ENCODE measurements at places on chromosomes 1 and 21.

DNA sequence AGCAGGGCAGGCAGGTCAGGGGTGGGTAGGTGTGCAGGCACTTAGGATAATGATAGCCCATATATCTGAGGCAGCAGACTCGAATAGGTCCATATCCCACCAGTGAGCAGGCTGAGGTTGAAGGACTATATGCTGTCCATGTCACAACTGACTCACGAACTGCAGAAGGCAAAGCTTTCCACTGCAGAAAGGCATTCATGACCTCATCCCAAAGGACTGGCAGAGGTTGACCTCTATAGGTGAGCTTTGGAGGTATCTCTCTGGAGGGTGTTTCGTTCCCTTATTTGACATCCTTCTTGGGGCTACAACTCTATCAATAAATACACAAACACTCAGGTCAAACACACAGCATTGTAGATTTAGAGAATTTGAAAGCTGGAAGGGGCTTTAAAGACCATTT, 42.8 kb upstream of the MARK1 start:
- no peak for DNase-seq

DNA sequence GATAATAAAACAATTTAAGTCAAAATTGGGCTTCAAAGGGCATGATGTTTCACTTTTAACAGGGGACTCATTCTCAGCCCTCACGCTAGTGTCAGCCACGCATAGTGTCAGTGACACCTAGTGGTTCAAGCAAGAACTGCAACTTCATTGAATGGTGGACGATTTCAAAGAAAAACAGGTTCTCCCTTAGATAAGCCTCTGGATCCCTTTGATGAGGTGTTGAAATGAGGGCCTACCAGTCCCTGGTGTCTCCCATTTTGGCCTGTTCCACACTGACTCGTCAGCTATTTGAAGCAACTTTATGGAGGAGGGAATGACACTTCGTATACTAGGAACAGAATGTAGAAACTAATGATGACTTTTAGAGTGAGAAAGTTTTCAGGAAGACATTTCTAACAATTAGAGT, 56.2 kb downstream of the FCRL5 start:
- DNase-seq, result peak; percentile 20

DNA sequence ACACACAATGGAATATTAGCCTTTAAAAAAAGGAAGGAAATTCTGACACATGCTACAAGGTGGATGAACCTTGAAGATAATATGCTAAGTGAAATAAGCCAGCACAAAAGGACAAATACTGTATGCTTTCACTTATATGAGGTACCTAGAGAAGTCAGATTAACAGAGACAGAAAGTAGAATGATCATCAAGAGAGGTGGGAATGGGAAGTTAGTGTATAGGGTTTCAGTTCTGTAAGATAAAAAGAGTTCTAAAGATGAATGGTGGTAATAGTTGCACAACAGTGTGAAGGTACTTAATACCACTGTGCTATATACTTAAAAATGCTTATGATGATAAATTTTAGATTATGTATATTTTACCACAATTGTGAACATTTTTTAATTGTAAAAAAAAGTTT, 7.2 kb downstream of the RPAP2 start:
- no peak for DNase-seq

DNA sequence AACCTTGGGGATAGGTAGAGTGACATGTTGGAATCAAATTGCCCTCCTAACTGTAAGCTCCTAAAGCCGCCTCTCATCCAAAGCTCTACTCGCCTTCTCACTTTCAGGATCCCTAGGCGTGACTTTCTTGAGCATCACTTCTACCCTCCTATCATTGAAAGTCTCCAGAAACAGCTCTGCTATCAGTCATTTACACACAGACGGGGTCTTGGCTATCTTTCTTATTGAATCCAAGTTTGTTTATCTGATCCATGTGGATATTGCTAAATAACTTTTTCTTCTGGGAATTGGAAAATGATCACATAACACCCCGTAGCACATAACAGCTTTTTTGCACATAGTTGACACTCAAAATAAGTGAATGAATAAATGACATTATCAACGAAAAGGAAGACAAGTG, 216.4 kb upstream of the KIAA0040 start:
- no peak for DNase-seq

- DNase-seq, result no peak
These were observed 13.1 kb upstream of the PRRC2C start for GRCh38 chr1:171472183-171472647.

DNA sequence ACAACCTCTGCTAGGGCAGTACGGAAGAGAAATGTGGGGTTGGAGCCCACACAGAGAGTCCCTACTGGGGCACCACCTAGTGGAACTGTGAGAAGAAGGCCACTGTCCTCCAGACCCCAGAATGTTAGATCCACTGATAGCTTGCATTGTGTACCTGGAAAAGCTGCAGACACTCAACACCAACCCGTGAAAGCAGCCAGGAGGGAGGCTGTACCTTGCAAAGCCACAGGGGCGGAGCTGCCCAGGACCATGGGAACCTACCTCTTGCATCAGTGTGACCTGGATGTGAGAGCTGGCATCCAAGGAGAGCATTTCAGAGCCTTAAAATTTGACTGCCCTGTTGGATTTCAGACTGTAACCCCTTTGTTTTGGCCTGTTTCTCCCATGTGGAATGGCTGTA, 85.5 kb downstream of the USP25 start:
- DNase-seq, result no peak

- peak; percentile 13 for DNase-seq
These were observed 797 bp downstream of the WDR47 start for GRCh38 chr1:109040989-109041620.

DNA sequence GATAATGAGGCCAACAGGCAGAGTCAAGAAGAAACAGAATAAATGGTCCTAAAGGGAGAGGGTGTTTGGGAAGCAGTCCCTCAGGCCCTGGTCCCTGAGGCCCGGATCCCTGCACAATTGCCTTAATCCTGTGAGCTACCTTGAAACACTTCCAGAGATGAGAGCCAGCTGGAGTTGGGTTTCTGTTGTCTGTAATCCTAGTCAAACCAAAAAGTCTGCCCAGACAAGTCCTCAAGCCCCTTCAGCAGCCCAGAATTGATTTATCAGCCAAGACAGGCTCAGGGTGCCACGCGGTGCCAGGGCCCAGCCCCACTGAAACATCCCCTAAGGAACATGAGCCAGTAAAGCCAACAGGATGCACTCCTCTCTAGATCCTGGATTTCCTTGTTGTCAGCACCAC, 16.4 kb upstream of the CLSTN1 start:
- DNase-seq, result no peak

- peak; percentile 61 for DNase-seq
These were observed 45.5 kb downstream of the LPAR3 start for GRCh38 chr1:84847253-84848250.

GRCh38 chr1:160370561-160371345, 3.9 kb downstream of the NHLH1 start:
- no peak for DNase-seq

- peak; percentile 73 for DNase-seq
These were observed 159.6 kb upstream of the COA6 start for GRCh38 chr1:234213658-234214128.

DNA sequence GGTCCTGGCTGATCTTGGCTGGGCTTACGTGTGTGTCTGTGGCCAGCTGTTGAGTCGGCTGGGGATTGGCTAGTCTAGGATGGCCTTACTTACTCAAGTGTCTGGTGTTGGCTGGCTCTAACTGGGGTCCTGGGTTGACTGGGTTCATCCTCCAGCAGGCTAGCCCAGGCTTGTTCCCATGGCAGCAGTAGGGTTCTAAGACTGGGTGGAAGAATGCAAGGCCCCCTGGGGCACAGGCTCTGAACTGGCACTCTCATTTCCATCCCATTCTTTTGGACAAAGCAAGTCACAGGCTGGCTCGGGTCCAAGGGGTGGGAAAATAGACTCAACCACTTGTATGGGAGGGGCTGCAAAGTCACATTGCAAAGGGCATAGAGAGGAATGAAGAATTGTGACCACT, 7.9 kb upstream of the OPRD1 start:
- no peak for DNase-seq

- peak; percentile 58 for DNase-seq
These were observed 431 bp downstream of the CLCN6 start for GRCh38 chr1:11806307-11806936.

DNA sequence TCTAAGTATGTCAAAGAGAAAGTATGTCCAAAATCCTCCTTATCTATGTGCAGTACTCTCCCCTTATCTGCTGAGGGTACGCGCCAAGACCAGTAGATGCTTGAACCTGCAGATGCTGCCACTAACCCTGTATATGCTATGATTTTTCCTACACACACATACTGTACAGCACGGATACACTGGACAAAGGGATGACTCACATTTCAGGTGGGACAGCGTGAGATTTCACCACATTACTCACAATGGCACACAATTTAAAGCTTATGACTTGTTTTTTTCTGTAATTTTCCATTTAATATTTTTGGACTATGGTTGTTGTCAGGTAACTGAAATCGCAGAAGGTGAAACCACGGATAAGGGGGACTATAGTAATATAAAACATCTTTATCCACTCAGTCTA, 4.1 kb downstream of the ORC1 start:
- no peak for DNase-seq

DNA sequence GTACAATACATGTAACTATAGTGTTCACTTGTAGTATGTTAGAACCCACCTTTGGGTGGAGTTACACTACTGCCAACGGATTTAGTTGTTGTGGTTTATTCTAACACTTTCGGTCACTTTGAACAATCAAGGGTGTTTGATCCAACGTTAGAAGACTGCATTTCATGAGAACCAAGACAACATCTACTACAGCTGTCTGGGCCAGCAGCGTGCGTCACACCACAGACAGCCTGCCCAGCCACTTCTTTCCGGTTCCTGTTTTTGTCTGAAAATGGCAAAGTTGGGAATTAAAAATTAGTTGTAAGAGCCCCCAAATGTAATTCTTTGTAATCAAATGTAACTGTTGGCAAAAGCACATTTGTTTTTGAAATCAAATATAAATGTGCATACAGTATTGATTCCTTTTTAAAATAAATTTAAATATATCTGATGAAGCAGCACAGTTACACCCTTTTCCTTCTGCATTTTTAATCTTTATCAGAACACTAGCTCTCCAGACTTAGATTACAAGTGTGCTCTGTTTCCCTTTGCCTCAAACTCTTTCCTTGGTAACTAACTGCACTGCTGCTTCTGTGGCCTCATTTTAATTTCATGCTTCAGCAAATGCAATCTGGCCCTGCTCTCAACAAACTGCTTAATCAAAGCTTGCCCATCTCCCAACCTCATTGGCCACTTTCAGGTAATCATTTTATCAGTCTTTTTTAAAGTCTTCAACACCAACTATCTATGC, 86.6 kb upstream of the DPH5 start:
- peak; percentile 32 for DNase-seq

GRCh38 chr1:96521994-96522760, 199.4 kb upstream of the PTBP2 start:
- no peak for DNase-seq

DNA sequence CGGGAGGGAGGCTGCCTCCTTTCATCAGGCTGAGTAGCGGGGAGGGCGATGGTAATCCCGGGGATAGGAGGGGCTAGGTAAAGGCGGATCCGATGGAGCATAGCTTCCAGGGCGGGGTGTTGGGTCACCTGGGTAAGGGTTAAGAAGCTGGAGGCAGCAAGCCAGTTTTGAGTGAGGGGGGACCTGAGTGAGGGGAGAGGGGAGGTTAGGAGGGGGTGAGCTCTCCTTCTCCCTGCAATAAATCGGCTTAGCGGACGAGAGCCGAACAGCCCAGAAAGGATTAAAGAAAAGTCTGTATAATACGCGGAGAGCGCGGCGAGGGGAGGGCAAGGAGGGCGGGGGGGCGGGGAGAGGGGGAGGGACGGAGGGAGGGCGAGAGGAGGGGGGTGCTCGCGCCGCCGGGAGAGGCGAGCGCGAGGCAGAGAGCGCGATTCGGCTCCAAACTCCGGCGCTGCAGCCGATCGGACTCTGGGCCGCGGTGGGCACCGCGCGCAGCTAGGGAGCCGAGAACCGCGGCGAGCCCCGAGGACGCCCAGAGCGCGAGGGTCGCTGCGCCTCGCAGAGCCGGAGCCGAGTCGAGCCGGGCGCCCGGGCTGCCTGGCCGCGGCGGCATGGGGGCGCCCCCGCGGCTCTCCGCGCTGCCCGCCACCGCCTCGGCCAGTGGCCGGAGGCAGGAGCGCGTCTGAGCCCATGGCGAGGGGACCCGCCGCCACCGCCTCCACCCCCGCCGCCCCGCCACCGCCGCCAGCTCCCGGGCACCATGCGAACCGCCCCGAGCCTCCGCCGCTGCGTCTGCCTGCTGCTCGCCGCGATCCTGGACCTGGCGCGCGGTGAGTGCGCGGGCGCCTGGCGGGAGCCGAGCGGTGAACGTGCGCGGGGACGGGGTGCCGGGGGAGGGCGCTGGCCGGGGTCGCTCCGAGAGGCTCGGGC, at the start of gene IGSF21:
TSS of gene IGSF21 (plus strand) at position 430 of the 930 bp plus-strand sequence. CDS start at position 761, 331 bp downstream.
- no peak for DNase-seq

DNA sequence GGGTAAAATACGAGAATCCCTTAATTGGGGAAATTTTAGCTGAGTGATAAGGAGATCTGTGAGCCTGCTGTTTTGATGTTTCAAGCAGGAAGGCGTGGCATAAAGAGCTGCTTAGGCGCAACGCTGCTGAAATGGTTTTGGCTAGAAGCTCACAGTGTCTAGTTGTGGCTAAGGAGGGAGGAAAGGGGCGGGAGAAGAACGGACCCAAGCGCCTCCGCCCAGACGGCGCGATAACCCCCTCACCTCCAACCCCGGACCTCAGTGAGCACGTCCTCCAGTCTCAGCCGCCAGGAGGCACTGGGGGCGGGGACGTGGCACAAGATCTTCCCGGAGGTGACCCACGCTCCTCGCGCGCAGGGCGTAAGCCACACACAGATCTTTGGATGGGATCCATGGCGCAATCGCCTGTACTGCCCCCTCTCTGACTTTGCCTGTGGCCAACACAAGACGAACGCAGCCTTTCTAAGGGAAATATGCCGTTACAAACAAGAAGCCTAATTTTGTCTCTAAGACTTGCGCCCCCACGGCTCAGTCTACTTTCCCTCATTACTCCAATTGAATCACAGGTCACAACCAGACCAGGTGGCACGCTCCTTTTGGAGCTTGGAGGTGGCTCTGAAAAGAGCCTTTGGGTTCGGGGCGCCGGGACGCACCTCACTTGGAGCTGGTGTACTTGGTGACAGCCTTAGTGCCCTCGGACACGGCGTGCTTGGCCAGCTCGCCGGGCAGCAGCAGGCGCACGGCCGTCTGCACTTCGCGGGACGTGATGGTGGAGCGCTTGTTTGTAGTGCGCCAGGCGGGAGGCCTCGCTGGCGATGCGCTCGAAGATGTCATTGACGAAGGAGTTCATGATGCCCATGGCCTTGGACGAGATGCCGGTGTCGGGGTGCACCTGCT, 23.4 kb upstream of the RNF187 start:
- DNase-seq, result no peak

- DNase-seq, result no peak
These were observed 105.0 kb upstream of the JUN start for GRCh38 chr1:58888833-58889232.

DNA sequence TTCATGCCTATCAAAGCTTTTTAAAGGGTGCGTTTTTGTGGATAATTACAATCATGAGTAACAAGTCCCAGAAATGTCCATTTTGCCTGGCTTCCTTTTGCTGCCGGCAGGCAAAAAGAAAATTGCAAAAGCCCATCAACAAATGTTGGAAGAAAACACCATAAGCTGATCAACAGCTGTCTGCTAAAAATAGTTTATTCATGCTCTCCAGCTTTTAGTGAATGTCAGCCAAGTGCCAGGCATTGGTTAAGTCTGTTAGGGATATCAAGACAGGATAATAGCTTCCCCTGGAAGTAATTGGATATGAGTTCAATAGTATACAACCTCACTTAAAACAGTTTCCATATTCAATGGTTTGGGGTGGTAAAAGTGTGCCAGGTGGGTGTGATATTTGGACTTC, 13.6 kb upstream of the AGMAT start:
- no peak for DNase-seq

GRCh38 chr1:228434689-228435088, 18.0 kb upstream of the TRIM17 start:
- no peak for DNase-seq

Data from inflammatory macrophage treated with lipopolysaccharide for 1 hour (primary cell).